Stimulated activated CD8-positive, alpha-beta memory T cell treated with anti-CD3 and anti-CD28 coated beads, Interleukin-4, amount 100 ng/mL, for 24 hours (primary cell): ENCODE measurements at places on chromosomes 4 and X.

DNA sequence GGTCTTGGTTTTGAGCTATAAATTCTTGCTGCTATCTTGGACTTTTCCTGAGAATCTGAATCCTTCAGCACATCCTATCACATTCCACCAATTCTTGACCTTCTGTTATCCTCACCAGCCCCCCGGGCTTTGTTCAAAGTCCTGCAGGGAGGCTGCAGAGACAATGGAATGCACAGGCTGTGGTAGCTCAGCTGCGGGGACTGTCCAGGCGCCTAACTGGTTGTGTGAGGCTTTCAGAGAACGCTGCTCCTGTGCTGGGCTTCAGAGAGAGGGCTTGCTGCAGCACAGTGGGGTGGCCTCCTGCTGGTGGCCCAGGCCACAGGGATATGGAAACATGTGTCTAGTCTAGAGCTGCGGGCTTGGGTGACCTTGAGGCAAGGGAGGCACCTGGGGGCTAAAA, 196.3 kb upstream of the GATB start:
- DNase-seq = no peak

DNA sequence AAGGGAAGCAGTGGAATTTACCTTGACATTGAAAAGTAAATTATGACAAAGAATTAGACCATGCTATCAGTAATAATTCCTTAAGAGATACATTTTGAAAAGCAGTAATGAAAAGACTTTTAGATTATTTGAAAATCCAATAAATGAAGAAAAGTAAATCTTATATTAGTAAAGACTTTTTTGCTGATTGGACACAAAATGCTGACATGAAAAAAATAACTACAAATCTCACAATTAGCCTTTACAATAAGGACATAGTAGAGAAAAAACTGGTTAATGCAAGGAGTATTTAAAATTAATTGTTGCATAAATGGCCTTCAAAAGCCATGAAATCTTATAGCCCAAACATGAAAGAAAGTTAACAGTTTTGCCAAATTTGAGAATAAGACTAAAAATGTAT, 446.1 kb upstream of the FAM241A start:
- no peak for DNase-seq

DNA sequence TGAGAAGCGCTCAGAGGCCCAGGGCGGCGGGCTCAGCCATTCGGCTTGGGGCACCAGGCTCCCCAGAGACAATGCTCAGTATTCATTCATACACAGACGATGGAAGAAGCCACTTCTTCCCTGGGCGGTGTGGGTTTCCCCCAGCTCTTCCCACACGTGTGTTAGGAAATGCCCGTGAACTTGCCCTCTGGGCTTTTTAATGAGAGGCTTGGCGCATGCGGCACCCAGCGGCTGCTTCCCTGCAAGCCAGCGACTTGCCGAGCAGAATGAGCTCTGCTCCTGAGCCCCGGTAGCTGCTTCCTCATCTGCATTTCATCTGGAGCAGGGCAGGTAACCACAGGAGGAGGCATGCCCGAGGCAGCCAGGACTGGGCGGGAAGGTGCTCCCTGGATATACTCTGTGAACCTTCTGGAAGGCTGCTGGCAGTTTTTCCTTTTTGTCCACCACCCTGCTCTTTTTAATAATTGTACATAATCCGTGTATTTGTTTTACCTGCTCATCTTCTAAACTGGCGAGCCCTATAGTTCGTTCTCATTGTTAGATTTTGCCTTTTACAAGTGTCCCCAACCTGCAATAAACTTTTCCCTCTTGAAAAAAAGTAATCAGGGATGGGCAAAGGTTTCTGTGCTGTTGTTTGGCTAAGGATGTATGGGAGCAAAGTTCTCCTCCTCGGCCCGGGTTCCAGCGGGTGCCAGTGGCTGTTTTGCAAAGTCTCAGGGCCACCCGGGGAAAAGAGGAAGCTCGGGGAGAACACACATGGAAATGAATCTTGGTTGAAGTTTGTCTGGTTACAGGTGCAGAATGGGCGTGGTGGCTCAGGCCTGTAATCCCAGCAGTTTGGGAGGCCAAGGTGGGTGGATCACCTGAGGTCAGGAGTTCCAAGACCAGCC, 178.8 kb downstream of the DCLK2 start:
- no peak for DNase-seq

DNA sequence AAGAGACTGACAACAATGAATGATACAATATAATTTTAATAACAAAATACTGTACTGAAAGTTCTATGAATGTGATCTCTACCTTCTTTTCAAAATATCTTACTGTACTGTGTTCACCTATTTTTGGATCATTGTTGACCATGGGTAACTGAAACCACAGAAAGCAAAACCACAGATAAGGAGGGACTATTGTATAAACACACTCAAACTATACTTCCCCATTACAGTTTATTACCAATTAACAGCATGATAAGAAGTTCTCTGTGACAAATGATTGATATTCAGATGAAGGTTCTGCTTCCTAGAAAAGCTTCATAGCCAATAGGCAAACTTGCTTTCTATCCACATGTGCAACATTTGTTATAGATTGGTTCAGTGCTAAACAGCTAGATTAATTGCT, 50.1 kb downstream of the GABRG1 start:
- no peak for DNase-seq

DNA sequence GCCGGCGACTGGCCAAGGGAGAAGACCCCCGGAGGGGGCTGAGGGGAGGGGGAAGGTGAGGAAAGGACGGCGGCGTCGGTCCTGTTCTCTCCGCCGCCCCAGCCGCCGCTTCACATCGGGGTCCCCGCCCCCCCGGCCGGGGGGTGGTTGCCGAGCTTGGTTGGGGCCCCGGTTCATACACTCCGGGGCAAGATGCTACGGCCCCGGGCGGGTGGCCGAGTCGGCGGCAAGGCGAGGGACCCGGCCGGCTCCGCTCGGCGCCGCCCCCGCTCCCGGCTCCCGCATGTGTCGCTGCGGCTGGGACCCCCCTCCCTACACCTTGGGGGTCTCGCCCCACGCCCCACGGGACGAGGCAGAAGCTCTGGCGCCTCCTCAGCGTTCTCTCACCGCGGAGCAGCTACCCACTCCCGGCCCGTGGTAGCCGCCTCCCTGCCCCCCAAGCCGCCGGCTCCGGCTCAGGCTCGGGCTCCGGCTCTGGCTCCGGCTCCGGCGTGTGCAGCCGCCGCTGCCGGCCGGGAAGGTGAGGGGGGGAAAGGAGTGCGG, 461 bp downstream of the FBXW7 start:
- peak; percentile 4 for DNase-seq

DNA sequence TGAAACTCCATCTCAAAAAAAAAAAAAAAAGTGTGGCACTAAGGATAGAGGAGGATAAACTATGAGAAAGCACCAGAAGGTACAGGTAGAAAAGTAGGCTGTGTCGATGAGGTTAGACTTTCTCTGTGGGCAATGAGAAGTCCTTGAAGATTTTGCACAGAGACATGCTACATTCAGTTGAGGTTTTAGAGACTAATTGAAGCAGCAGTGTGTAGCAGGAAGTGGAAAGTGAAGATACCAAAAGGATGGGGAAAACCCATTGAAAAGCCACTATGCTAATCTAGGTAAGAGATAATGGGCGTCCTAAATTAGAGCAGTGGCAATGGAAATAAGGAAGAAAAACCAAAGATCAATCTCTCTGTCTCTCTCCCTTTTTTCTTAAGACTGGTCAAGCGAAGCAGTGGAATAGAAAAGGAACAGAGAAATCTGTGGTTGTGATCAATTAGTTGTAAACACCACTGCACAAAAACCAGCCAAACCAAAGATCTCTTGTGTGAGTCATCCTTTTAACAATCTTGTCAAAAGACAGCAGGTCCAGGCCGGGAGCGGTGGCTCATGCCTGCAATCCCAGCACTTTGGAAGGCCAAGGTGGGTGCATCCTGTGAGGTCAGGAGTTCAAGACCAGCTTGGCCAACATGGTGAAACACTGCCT, 3.5 kb downstream of the SPINK2 start:
- DNase-seq = peak; percentile 12

DNA sequence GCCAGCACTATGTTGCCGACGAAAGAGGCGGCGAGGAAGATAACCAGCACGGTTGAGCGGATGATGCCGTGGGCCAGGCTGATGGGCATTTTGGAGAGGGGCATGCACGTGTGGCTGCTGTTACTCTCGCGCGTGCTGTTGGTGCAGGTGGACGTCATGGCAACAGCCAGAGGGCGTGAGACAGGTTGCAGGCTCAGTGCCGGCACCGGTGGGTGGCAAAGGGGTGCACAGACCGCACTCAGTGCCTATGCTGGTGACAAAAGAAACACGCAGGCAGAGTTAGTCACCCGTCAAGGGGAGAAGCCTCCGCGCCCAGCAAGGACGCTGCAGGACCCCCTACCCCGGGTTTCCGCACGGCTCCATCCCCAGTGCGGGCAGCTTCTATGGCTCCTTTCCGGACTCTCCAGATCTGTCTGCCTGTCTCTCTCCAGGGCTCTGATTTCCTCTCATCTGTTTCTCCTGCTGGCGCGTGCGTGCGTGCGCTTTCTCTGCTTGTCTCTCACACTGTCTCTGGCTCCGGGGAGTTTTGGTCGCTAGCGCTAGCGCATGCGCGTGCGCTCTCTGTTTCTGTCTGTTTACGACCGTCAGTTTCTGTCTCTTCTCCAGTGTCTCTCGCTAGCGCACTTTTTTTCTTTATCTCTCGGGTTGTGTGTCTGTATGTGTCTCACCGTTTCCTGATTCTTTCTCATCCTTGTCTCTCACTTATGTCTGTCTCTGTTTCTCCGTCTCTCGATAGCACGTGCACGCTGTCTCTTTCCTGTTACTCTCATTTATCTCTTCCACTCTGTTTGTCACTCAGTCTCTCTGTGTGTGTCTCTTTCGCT, 2.1 kb downstream of the GPR101 start:
- DNase-seq = no peak

DNA sequence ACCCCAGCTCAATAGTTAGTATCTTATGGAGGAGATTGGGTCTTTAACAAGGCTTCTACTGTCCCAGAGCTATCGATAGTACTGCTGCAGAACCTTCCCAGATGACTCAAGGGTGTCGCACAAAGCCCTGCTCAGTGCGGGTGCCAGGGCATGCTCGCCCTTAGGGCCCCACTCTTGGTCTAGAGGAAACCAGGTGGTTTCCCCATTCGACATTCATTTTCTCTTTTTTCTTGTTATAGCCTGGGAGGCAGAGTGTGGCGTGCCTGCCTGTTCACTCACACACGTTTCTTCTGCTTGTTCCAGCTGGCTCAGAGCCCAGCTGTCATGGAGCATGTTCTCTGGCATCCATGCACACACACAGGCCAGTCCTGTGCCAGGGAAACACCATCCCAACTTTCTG, 144.5 kb downstream of the SMIM20 start:
- DNase-seq = peak; percentile 27

GRCh38 chrX:153338836-153339235, 4.9 kb downstream of the ZNF275 start:
- DNase-seq = no peak

DNA sequence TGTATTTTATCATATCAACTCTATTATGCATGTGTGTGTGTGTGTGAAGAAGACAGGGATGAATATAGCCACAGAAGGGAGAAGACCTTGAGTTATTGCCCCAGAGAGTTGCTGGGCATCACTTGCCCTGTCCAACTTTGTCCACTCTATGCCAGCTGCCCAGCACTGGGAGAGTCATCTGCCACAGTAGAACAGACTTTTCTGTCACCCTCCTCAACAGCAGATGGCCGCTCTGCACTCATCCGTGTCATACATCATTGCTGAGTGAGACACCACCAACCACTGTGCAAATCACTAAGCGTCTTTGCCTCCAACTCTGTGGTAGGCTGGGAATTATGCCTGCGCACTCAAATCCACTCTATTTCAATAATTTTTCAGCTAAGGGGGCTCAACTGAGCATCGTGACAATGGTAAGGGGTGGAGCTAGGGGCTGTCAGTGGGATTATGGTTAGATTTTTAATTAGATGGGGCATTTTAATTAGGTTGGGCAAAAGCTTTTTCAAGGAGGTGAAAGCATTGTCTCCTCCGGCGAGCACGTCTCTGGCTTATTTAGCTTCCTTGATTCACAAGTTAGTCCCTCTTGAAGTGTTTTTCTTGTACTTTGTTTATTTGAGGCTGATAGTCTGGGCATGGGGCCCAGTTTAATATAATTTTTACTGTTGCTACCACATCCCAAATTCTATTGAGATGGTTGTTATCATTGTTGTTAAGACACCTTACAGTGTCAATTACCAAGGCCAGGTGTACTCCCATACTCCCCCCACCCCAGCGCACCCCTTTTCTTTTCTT, 100.1 kb upstream of the KLF3 start:
- no peak for DNase-seq

- DNase-seq = no peak
These were observed 135.1 kb upstream of the PACRGL start for GRCh38 chr4:20565075-20565721.

DNA sequence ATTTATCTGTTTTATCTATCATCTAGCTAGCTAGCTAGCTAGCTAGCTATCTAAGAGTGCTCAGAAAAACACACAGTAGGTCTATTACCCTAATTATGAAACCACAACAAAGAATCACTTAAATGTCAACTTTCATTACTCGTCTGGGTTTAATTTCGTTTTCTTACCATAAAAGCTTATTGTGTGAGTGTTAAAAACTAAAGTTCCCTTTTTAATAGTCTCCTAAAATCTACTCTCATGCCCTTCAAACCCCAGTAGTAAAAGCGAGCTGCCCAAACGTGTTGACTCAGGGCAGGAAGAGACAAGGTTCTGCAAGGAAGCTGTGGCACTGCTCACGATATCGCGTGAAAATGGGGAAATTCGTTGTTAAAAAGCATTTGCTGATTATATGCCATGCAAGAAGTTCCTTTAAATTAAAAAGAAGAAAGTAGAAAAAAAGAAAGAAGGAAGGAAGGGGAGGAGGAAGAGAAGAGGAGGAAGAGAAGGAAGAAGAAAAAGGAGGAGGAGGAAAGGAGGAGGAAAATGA, 595 bp downstream of the MBNL3 start:
- DNase-seq = peak; percentile 4

GRCh38 chrX:154660541-154660940, 7.2 kb upstream of the CTAG2 start:
- DNase-seq = no peak

GRCh38 chr4:13833171-13833804, 205.8 kb upstream of the BOD1L1 start:
- DNase-seq = no peak

GRCh38 chrX:154785716-154786115, 19.6 kb downstream of the MPP1 start:
- no peak for DNase-seq

DNA sequence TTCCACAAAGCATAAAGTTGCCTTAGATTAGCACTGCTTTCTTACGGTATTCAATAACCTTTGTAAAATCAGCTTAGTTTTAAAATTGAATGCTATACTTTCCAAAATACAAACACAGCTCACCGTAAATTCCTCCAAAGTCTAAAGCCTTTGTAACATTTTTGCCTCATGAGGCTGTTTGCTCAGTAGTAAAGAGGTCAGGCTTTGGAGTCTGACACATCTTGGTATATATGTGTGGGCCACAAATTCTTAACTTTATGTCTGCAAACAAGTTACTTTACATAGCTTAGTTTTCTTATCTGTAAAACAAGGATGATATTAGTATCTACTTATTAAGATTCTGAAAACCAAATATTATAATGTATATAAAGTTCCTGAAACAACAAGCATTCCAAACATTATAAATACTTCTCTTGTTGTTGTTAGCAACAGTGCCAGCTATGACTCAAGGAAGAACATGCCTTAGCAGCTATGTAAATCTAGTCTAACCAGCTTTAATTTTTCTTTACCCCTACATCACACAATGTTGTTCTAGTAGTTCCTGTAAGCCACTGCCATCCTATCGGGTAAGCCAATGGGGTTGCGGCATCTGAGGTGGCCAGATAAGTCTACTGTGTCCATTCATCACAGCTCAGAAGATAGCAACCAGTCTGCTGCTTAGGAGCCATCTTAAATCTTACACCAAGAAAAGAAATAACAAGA, 709.0 kb downstream of the KLHL13 start:
- no peak for DNase-seq

GRCh38 chr4:144579411-144580030, 66.4 kb upstream of the HHIP start:
- no peak for DNase-seq
